HCEC 1CT (cell line): ENCODE measurements at places on chromosomes 1 and 21.

DNA sequence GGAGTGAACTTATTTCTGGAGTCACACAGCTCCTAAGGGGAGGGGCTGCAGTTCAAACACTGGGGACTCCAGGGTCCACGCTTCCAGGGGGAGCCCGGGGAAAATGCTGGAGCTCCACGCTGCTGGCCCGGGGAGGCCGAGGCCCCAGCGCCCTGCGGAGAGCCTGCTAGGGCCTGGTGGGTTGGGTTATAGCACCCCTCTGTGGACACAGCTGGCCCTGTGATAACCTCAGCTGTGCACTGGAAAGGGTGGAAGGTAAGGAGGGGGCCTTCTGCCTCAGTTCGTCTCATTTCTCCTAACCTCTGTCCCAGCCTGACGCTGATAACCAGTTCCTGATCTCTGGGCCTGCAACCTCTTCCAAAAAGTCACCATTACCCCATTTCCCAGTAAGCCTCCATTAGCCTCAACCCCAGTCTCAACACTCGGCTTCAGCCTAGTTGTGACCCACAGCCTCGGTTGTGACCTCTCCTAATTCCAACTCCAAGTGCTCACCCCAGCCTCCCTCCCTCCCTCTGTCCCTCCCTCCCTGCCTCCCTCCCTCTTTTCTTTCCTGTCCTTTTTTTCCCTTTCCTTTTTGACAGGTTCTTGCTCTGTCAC lies 7.1 kb downstream of the NBL1 start:
- DNase-seq = peak; percentile 52

DNA sequence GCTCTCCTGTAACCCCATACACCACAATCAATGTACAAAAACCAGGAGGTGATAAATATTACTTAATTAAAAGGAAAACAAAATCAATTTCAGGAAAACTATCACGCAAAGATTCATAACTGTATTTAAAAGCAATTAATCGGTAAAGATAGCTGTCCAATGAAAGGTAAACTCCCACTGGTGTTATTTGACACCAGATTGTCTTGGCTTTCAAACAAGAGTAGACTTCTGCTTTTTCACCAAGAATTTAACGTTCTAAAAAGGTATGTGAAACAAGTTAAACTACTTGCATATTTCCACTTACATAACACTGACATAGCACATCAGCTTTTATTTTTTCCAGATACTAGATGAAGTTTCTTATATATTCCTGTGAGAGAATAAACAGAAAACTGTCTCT lies 3.5 kb downstream of the PLPP3 start:
- DNase-seq = no peak

DNA sequence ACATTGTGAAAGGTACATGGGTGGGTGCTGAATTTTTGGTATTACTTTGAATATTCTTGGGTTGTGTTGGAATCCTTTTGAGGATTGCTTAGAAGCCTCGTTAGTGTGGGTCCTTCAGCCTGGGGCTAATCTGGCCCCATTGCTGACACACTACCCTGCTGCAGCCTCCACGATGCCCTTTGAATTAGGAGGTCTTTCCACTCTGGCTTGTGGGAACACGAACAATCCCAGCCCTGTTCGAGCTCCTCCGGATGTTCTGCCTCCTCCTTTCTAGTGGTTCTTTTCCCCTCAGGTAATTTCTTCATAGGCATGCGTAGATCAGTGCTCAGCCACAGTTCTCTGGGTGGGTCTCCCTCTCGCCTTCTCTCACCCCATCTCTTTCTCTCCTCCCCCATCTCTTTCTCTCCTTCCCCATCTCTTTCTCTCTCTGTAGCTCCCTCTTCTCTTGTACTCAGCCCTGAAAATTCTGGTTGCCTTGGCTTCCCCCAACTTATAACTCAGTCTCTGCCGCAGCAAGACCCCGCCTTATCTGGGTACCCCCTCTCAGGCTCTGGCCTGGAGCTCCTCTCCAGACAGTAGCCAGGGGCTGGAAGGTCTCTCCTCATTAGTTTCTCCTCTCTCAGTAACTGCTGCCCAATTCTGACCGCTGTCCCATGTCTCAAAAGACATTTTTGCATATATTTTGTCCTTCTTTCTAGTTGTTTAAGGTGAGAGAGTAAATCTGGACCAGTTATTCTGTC lies 46.0 kb upstream of the SLC19A1 start:
- no peak for DNase-seq

DNA sequence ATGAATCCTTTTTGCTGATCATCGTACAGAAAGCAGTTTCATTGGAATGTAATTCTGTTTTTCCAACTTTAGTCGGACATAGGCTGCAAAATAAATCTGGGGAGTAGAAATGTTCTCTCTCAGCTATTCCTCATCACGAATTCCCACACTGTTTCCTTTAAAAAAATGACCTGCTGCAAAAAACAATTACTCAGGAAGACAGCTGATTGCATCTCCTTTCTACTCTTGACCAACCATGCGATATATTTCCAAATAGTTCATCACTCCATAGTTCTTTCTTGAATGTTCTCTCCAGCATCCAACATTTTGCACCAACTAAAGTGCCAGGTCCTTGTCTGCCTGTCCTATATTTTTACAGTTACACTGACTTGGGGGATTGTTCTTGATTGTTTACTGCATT lies 96.4 kb downstream of the S1PR1 start:
- DNase-seq = no peak

DNA sequence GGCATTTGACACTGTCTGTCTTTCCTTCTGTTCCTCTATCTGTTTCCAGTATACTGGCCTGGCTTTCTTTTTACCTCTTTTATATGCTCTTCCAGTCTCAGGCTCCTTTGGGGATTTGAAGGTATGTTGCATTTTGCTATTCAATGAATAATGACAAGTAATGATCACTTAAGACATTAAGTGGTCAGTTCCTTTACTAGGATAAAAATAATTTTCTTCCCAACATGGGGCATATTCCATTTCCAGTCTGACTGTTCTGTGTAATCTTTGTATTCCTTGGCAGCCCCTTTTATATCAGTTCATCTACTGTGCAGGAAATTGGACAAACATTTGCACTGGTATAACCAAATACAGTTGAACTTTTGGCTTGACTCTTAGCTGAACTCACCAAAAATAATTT lies 15.6 kb downstream of the METTL18 start:
- DNase-seq = no peak

DNA sequence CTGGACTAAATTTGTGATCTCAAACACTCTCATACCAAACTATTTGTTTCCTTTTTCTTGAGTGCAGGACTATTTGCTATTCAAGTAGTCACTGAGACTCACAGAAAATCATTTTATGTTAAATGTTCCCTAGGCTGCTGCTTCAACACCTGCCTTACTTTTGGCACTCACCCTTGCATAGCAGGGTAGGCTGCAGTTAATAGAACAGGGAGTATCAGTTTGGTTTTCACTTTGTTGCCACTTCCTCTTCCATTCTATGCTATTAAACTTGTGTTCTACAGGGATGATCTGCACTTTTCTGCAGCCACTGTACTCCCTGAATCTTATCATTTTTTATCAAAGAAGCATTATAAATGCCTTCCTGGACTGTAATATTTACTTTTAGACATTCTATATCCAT lies 148.7 kb upstream of the PRMT6 start:
- no peak for DNase-seq

DNA sequence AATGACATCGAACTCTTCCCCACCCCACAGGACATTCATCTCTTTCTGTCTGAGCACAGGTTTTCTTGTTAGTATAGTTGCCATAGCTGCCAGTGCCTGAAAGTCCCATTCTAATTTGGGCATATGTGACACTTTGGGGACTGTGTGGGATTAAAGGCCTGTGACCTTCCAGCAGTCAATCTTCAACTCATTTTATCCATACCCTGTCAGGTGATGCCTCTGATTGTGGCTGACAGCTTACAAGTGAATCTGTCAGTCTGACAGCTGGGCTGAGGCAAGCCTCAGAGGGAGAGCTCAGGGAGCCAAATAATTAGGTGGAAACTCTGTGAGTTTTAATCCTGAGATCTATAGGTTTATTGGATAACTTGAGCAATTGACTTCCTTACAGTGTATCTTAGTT lies 29.6 kb downstream of the ZCCHC17 start:
- DNase-seq = no peak

- DNase-seq = peak; percentile 20
Measured at GRCh38 chr1:180674603-180675530, 43.0 kb downstream of the XPR1 start.

- DNase-seq = no peak
Measured at GRCh38 chr1:39090757-39091380, 64.7 kb downstream of the NDUFS5 start.

DNA sequence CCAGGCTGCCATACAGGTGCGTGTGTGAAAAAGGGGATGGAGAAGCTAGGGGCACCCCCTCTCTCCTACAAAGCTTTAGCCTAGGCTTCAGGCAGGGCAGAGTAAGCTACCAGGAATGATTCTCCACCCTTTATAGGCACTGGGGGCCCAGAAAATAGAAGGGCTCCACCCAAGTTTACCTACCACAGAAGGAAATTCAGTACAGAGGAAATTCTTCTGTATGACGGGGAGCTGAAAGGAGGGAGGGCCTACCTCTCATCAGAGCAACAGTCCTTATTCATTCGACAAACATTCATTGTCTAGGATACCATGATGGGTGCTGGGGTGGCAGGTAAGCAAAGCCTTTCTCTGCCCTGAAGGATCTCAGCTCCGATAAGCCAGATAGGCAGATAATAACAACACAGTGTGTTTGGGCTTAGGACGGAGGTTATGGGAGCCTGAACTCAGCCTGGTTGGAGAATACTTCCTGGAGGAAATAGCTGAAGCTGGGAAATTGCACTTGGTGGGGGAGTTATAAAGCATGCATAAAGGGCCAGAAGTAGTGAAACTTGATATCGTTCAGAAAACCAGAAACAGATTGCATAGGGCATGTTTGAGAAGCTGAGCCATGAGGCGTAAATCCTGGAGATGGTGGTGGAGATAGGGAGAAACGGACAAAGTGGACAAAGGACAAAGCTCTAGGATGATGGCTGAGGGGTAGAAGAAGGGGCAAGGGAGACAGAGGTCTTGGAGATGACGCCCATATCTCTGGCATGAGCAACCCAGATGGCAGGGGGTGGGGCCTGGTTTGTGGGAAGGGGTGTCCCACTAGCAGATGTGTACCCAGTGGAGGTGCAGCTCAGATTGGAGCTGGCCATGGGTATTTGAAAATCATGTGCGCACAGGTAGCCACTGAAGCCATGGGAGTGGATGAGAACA lies 5.3 kb upstream of the P3R3URF start:
- no peak for DNase-seq

DNA sequence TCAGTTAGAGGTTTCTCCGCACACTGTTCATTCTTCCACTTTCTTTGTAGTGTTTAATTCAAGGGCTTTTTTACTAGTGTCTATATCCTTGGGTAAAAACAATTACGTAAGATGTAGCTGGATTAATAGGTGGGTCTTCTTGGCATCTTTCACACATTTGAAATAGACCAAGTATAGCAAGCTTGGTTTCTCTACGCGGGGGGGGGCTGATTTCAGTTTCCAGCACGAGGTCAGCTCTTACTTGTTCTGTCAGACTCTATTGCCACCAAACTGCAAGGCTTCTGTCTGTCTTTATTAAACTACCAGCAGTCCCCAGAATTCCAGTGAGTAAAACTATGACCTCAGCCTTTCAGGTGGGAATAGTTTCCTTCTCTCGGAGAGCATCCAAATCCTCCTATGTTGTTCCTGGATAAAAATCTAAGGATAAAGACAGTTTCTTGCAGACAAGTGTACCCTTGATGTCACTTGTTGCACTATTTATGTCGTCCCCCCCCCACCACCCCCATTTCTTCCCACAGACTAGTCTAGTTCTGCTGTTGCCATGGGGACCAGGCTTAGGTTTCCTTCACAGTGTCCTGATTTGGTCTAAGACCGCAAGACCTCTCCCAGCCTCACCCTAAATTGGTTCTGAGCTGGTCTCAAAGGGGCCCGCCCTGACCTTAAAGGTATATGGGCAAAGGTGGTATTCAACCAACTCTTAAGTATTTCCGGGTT lies 17.0 kb downstream of the SPATA46 start:
- no peak for DNase-seq

DNA sequence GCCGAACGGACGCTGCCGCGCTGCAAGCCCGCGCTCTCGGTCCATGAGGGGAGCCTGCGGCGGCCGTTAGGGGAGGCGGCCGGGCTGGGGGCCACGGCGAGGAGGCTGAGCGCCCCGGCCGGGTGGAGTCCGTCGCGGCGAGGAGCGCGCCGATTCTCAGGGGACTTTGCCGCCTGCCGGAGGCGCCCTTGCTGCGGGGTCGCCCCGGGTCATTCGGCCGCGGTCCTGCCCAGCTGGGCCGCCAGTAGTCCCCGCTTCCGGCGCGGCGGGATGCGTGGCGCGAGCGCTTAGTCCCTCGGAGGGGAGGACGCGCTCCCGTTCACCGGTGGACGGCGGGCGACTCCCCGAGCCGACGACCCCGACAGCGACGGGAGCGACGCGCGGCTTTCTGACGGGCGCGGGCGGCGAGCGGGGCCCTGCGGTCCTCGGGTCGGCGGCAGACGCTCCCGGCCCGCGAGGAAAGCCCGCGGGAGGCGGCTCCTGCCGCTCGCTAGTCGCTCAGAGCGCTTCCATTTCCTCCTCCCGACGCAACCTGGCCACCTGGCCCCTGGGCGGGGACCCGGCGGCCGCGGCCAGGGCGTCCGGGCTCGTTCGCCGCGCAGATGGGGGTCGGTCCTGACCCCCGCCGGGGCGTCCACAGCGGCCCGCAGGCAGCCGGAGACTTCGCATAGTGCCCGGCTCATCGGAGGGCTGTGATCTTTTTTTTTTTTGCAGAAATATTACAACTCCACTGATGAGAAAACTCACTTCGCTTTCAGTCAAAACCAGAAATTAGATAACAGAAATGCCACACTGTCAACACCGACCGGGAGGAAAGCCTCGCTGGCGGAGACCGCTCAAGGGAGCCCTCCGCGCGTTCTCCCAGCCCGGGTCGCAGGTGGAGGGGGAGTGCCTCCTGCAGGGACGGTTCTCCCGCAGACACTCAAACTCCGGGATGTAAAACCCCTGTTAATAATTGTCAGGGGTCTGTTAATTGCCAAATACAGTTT lies 641 bp upstream of the ZBTB21 start:
- peak; percentile 24 for DNase-seq

- DNase-seq = no peak
Measured at GRCh38 chr1:108034396-108034795, 69.4 kb upstream of the VAV3 start.

DNA sequence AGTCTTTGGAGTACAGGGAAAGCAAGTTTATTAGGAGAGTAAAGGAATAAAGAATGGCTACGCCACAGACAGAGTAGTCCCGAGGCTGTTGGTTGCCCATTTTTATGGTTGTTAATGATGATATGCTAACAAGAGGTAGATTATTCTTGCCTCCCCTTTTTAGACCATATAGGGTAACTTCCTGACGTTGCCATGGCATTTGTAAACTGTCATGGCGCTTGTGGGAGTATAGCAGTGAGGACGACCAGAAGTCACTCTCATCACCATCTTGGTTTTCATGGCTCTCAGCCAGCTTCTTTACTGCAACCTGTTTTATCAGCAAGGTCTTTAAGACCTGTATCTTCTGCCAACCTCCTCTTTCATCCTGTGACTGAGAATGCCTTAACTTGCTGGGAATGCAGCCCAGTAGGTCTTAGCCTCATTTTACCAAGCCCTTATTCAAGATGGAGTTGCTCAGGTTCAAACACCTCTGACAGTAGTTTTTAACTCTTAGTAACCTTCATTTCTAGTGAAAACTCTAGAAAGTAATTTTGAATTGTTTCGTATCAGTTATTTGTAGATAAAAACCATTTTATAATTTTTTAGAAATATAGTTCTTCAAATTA lies 26.2 kb downstream of the TCP10L start:
- no peak for DNase-seq

- DNase-seq = peak; percentile 81
Measured at GRCh38 chr1:172654535-172654934, 4.4 kb upstream of the FASLG start.

GRCh38 chr1:182806015-182806678 lies 16.6 kb downstream of the NPL start:
- no peak for DNase-seq

GRCh38 chr1:92551916-92552315 lies 65.2 kb upstream of the GFI1 start:
- no peak for DNase-seq
